Fibroblast of gingiva (primary cell): ENCODE measurements at places on chromosomes 12 and 14.
A peak's percentile ranks its signal among the peaks of the same experiment; 100 is the strongest.

DNA sequence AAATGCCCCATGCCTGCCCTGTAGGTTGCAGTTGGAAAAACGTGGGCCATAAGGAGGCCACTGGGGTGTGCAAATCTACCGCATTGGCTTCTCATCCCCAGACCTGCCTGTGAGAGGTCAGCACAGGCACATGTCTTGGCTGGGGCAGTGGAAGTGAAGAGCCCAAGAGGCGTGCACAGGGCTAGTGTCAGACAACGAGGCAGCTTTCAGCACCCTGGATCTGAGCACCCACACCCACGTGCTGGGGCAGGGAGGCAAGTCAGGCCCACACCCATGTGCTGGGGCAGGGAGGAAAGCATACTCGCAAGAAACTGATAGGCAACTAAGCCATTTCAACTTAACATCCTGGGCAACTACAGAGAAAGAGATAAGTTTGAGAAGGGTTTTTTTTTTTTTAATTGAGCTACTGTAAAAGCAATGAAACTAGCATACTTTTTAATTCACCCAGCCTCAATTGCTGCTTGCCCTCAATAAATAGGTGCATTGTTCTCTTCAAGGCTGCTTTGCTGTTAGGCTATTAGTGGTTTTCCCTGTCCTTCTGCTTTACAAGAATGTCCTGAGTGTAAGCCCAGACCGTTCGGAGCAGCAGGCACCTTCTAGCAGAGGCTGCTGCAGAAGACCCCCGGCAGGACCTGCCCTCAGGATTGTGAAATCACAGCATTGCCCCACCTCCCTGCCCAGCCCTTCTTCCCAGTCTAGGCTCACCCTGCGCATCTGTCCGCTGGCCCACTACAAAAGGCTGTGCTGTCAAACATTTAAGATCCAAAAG lies 355.3 kb upstream of the FKBP4 start:
- no peak for DNase-seq

DNA sequence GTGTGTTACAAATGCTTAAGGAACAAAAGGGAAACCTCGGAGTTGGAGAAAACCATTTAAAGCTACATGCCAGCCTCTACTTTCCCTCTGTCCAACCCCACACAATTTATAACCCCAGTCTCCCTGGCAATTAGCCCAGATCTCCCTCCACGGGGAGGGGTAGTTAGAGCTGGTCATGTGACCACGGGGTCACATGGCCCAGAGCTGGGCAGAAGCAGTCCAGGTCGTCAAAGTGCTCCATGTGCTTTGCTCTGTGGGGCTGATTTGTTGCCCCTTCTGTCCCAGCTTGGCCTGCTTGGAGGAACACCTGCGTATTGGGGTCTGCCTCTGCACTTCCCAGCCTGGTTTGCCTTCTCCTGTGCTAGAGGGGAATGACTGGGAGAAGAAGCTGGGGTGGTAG lies 219.1 kb downstream of the RBM19 start:
- DNase-seq = no peak

GRCh38 chr14:49863487-49864281 lies 11.1 kb upstream of the NEMF start:
- no peak for DNase-seq

GRCh38 chr12:121404734-121405133 lies 4.8 kb downstream of the RNF34 start:
- DNase-seq = no peak

DNA sequence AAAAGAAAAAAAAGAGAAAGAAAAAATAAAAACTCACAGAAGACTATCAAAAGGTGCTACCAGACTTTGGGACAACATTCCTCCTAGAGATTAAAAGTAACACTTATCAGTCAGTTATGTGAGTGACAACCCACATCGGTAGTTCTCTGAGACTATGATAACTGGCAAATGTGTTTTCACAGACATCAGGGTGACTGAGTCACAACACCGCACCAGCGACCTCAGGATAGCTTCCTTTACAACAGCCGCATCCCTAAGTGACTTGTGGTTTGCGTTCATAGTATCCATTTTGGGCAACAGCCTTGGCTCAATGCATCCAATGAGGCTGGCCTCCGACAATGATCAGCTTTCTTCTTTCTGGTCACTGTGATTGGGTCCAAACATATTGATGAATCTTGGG lies 359.1 kb downstream of the TMEM132D start:
- no peak for DNase-seq

DNA sequence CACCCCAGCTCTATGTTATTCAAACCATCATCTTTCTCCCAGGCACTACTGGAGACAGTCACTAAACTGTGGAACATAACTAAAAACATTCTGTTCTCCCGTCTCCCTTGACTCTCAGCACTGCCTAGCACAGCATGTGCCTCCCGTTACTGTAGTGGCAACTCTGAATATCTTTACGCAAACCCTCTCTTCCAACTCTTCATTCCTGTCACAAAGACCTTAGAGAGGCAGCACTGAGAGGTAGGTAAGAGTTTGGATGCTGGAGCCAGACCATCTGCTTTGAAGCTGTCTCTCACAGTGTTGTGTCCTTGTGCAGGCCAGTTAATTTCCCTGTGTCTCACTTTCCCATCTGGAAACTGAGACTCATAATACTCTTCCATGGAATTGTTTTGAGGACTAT lies 108.1 kb downstream of the DIP2B start:
- DNase-seq = no peak

GRCh38 chr14:74049876-74050495 lies 30.8 kb downstream of the BBOF1 start:
- peak; percentile 35 for DNase-seq

- DNase-seq = no peak
Observed at GRCh38 chr14:105666420-105666819, 140.0 kb downstream of the TMEM121 start.

GRCh38 chr12:48183091-48183875 lies at the start of gene CCDC184:
CCDC184 (plus strand) TSS chr12:48183644; CDS start chr12:48184123, 479 bp downstream.
- DNase-seq = peak; percentile 79

DNA sequence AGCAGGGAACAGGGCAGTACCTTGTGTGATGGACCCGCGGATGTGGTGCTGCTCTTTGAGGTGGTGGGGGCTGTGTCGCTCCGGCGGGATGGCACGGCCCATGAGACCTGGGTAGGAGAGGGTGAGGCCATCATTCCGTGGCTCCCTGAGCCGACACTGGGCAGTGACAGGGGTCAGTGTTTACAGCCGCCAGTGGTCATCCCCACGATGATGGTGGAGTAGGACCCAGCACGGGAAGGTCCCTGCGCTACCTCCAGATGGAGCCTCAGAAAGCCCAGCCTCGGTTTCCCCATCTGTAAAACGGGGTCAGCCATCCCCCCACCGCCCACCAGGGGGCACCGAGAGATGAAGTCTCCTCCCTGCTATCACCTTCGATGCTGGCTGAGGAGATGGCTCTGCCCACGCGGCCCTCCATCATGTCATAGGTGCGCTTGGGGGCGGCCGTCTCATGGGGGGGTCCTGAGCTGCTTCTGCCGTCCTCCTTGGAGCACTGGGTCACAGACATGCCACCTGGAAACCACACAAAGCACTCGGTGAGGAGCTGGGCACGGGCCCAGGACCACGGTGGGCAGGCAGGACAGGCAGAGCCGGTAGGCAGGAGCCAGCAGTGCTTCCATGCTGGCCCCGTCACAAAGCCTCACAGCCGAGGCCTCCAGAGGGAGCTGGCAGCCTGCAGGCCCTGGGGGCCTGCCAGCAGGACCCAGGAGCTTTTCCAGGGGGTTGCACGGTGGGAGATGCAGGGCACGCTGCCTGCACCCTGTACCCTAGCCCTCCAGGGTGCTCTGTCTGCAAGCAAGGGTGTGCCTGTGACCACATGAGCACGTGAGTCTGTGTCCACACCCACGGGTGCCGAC lies 53.1 kb downstream of the RFLNA start:
- DNase-seq = no peak

GRCh38 chr12:1287446-1287975 lies 296.5 kb downstream of the ERC1 start:
- DNase-seq = no peak

DNA sequence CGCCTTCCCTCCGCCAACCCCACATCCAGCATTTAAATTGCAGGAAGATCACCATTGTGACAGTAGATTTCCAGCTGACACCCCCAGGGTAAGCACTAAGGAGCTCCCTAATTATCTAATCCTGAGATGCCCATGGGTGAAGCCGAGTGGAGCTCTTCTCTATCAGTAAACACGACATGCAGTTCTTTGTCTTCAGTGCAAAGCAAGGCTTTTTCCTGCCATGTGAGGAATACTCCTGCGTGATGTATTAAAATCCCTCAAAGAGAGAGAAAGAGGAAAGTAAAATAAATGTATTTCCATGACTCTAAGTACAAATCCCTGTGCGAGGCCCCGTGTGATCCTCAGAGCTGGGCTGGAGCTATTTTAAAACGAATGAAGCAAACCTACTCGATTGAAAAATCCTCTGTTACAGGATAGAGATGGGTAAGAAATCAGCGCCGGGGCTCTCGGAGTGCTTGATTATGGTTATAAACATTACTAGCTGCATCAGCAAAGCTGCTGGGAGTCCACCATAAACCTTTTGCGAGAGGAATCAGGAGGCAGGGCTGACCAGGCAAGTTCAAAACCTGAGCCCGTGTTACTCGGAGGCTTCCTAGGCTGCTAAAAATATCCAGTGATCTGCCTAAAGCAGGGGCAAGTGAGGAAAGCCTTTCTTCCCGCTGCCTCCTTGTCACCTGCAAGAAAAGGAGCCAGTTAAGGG lies 61.5 kb downstream of the MAP1LC3B2 start:
- no peak for DNase-seq

DNA sequence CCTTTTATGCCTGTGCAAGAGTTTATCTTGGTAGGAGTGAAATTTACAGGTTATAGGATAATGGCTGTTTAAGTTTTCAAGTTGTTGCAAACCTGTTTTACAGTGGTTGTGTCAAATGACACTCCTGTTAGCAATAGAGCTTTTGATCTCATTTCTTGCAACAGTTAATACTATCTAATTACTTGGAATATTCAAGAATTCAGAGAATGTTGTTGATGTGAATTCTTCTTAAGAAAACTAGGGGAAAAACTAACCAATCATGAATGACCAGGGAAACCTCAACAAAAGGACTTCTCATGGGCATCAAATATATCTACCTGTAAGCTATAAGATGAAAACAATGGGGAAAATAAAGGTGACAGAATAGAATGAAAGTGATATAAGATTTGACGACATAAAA lies 85.0 kb downstream of the IPO8 start:
- no peak for DNase-seq

GRCh38 chr12:46887870-46888269 lies 62.1 kb upstream of the SLC38A4 start:
- no peak for DNase-seq

GRCh38 chr12:112170971-112171596 lies 45.7 kb downstream of the TRAFD1 start:
- DNase-seq = no peak

DNA sequence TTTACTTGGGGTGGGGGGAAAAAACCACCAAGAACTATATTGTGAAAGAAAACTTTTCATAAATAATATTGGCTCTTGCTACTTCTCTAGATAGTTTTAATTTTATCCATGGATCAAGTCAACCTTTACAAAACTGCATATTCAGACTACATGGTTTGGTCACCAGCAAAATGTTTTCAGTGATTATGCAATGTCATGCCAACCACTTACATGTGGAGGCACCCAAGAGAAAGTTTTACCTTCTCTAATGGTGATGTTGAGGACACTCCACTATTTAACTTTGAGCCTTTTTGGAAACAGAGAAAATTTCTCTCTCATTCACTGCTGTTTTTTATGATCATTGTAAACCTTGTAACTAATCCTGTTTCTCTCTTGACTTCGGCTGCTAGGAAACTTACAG lies 21.6 kb downstream of the PLCZ1 start:
- no peak for DNase-seq

- DNase-seq = no peak
Observed at GRCh38 chr12:3473844-3474243, 17.2 kb upstream of the PRMT8 start.

DNA sequence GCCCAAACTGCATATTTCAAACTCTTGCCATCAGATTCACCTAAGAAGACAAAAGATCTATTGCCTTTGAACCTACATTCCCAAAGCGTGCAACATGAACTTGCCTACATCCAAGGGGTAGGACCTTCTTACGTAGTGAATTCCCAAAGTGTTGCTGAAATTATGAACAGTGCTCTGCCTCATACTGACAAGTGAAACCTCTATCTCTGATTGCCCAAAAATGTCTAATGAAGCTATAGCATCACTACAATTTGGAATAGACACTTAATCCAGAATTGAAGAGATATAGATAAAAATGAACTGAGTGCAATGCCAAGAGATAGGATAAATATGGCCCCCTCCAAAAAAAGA lies 31.1 kb downstream of the CLEC2D start:
- DNase-seq = no peak

GRCh38 chr12:39830852-39831520 lies 211.4 kb upstream of the ABCD2 start:
- DNase-seq = peak; percentile 21

- DNase-seq = no peak
Observed at GRCh38 chr14:54774824-54775223, 127.8 kb downstream of the GCH1 start.

DNA sequence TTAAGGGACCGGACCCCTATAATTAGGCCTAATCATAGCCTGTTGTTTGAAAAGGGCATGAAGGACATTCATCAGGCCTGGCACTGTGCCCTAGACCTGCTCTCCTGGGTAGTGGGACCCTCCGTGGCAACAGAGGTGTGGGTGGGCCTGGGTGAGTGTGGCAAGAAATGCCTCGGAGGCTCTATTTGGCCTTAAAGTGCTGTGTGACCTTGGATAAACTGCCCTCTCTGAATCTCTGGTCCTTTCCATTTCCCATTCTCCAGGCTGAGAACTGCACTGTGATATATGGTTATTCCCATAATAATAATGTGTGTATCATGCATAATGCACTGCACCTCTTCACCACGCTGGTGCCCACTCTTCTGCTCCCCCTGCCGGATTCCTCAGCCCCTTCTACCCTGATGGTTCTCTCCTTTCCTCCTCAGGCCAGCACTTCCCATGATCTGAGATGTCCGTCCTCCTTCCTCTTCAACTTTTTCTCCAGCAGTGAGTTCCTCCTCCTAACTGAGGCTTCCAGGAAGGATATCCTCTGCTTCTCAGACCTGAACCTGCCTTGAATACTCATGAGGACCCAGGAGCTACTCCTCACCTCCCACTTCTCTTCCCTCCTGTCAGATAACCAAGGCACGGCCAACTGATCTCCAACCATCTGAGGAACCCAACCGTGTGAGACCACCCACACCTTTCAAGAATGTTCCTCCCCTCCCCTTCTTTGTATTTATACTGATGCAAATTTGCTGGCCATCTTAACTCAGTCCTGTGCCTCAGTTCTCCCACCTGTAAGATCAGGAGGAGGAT lies 111.0 kb upstream of the PZP start:
- no peak for DNase-seq

DNA sequence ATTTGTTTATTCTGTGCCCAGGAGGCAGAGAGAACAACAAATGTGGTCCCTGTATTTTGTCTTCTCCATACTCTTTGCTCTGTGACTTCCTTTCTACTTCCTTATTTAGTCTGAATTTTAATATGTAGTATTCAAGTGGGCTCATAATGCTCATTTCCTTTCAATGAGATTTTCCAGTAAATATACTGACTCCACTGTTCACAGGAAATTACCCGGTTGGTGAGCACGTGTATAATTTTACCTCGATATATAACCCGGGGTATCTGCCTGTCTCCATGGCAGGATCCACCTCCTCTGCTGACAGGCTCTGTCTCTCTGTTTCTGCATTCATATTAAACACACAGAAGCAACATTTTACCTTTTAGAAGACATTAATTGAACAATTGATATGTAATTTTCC lies 166.0 kb downstream of the SLC38A4 start:
- DNase-seq = no peak
